Activated naive CD4-positive, alpha-beta T cell treated with anti-CD3 and anti-CD28 coated beads for 36 hours (primary cell): ENCODE measurements at places on chromosomes 2 and 18.

DNA sequence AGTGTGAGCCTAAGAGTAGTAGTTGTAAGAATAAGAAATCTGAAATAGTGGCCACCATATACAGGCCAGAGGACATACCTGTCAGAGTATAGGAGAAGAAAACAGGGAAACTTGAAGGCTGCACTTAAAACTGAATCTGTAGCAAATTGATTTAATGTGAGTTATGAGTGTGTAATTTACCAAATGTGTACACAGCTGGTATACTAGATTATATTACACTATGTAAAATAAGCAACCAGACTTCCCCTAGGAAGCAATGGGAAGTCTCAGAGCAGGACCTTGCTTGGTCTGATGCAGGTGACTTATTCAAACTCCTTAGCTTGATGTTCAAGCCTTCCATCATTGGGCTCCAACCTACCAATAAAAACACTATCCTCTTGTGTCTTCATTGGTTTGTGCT lies 17.3 kb upstream of the EPC2 start:
- no peak for DNase-seq

GRCh38 chr2:105796791-105797190 lies 52.1 kb downstream of the NCK2 start:
- DNase-seq = no peak

DNA sequence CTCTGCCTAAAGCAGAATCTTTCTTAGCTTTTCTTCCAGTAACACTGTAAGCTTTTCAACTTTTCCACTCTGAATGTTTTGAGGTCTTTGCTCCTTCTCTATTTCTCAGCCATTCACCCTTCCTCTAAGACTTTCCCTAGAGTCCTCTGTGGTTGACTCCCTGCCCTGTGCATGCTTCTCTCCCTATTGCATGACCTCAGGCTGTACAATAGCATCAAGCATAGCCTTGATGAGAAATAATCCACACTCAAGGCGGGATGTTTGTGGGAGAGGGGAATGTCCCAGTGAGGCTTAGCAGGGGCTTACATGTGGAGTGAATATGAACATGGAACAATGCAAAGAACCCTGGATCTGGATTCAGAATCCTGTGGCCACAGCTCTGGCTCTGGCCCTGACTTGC lies 48.4 kb upstream of the IGFBP5 start:
- no peak for DNase-seq

DNA sequence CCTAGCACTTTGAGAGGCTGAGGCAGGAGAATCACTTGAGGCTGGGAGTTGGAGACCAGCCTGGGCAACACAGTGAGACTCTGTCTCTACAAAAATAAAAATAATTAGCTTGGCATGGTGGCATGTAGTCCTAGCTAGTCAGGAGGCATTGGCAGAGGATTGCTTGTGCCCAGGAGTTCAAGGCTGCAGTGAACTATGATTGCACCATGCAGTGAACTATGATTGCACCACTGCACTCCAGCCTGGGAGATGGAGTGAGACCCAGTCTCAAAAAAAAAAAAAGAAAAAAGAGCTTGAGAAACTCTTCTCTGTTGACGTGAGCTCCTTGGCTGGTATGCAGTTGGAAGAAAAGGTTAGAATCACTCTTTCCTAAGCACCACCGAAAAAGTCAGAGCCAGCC lies 125.1 kb upstream of the TNP1 start:
- DNase-seq = no peak

GRCh38 chr2:96891591-96892333 lies 21.9 kb upstream of the SEMA4C start:
- peak; percentile 35 for DNase-seq

GRCh38 chr2:120871881-120872620 lies 136.4 kb downstream of the GLI2 start:
- no peak for DNase-seq

DNA sequence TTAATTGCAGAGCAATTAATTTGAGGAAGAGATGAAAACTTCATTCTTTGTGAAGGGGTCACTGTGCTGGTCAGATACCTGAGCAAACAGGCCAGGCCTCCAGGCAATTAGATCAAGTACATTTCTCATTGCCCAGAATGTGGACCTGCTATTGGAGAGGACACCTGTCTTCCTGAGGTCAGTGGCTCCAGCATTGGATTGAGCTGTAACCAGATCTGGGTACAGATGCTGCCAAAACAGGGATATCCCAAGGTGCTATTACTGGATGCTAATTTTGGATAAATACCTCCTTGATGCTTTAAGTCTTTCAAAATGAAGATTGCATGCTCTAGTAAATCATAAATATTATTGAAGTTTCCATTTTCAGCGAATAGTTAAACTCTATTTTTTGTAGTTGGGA lies 131.5 kb downstream of the FAM161A start:
- DNase-seq = no peak

GRCh38 chr2:105179469-105180372 lies 61.8 kb upstream of the GPR45 start:
- DNase-seq = no peak
